ENCODE measurements at places on chromosomes 7 and 10.

- no peak for DNase-seq
Measured at GRCh38 chr7:68425377-68425776, 1172.9 kb upstream of the AUTS2 start.

DNA sequence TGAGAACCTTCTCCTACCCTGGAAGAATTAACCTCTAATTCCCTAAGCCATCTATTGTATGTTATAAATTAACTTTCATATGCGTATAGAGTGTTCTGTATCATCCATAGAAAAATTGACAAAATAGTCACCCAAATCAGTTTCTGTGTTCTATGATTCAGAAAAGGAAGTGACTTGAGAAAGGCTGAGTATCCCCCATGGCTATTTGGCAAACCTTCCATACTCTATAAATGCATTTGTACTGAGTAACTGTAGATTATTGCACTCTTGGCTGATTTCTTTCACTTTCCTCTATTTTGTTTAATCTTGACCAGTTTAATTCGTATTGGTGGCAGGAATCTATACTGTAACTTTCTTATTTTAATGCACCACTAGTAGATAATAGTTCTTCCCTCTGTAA is 182.2 kb downstream of the HTR7 start:
- no peak for DNase-seq

- peak; percentile 72 for DNase-seq
Measured at GRCh38 chr7:142568435-142569097, 180.7 kb upstream of the PRSS1 start.

DNA sequence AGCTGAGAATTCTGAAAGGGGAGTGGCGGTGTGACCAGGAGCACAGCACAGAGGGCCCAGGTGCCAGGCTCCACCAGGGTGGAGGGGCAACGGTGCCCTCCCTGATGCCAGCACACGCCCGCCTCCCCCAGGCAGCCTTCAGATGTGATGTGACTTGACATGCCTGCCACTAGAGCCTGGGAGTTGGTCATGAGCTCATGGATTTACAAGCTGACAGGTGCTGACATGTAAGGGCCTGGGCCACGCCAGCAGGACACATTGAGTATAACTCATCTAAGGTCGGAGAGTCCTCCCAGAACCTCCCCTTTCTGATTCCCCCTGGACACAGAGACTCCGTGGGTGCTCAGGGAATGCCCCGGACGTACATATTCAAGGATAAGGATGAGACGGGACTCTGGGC is 74.2 kb downstream of the LSM5 start:
- DNase-seq = no peak

DNA sequence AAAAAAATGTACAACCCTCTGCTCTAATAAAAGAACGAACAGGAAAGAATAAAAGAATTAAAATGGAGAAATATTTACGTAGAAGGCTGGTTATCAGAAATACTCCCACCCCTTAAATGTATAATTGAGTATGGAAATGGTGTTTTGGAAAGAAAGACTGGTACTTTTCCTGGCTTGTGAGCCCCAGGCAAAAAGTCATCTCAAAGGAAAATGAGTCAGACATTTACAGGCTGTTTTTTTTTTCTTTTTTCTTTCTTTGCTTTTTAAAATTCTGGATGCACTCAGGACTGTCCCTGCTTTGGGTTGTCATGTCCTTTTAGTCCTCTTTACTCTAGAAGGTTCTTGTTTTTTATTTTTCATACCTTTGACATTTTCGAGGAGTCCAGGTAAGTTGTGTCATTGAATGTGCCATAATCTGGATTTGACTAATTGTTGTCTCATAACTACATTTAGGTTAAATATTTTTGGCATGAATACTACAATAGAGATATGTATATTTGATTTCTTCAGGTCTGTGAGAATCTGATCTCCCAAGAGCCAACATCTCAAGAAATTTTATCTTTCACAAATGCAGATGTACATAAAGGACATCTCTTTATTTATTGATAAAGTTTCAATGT is 313.0 kb upstream of the GLI3 start:
- DNase-seq = no peak

DNA sequence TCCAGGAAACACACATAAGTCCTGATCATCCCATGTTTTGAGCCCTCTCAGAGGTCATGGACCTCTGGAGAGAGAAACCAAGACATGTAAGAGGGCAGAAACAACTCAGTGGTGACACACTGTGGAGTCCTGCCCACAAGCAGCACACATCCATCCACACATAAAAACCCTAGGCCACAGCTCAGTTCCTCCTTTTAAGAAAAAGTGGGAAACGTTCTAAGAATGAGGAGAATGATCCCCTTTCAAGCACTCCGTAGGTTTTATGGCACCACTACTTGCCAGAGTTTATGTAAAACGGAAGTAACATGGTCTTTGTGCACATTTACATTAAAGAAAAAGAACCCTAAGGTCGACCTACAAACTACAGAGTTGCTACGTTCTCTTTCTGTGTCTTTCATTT is 19.9 kb downstream of the ATAD1 start:
- no peak for DNase-seq

DNA sequence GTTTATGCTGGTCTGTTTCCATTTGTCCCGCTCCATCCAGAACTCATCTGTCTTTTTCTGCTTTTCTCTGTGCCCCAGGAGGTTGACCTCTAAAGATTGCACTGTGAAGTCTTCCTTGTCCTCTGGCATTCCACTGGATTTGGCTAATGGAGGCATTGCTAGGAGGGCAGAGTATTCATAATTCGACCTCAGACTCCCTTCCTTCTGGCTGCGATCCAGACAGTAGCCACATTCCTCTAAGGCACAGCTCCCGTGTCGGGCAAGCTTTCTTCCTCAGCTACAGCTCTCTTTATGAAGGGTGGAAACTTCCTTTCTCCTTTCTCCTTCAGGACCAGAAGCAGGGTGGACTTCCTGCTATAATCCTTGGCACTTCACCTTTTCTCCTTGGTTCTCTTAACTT is 175.9 kb downstream of the BAMBI start:
- DNase-seq = no peak

DNA sequence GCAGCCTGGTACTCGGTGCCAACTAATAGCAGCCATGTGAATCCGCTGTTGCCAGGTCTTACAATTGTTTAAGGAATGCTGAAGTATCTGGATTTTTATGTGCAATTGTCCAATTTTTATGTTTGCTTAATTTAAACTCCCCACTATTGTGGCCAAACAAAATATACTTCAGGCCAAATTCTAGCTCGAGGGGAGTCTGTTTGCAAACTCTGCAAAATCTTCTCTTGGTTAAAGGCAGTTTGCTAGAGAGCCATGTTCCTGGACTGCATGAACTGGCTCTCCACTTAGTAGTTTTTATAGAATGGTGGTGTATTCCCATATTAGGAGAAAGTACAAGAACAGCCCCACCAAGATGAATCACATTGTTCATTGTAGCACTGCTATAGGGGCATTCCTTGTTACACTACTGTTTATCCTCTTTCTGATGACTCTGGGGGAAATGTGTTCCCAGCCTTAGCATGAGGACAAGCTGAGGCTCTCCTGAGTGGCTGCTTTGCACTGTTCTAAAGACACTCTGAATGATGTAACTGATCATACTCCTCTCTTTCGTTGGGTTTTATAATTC is 178.0 kb upstream of the GLI3 start:
- no peak for DNase-seq

- no peak for DNase-seq
Measured at GRCh38 chr7:93262535-93262934, 30.4 kb downstream of the VPS50 start.

DNA sequence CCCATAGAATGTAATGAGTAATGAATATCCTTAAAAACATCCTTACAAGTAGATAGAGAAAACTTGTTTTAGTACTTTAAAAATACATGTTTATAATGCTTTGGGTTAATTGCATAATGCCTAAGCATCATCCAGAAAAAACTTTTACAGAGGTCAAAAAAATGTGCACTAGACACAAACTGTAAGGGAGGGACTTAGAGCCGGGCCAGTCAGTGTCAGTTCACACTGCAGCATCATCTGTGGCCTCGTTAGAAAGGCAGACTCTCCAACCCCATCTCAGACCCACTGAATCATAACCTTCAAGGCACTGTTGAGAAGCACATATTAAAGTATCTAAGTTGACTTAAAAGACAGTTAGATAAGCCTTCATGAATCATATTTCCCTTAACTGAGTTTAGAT is 230.1 kb upstream of the PRPS1L1 start:
- DNase-seq = peak; percentile 7

GRCh38 chr7:82413237-82413636 is 30.3 kb downstream of the CACNA2D1 start:
- DNase-seq = no peak

DNA sequence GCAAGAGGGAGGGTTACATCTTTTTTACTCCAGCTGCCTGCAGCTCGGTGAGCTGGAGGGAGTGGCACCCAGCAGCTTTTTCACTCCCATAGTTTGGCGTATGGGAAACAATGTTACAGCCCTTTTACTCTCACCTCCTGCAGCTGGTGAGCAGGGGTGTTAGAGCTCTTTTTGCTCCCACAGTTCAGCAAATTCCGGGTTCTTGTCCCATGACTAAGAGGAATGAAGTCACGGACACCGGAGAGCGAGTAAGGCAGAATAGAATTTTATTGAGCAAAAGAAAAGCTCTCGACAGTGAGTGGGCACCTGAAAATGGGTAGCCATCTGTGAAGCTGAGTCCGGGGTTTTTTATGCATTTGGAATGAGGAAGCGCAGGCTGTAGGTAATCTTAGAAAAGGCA is 446.6 kb downstream of the GFRA1 start:
- no peak for DNase-seq

GRCh38 chr10:78907551-78908211 is 161.1 kb upstream of the ZMIZ1 start:
- no peak for DNase-seq

DNA sequence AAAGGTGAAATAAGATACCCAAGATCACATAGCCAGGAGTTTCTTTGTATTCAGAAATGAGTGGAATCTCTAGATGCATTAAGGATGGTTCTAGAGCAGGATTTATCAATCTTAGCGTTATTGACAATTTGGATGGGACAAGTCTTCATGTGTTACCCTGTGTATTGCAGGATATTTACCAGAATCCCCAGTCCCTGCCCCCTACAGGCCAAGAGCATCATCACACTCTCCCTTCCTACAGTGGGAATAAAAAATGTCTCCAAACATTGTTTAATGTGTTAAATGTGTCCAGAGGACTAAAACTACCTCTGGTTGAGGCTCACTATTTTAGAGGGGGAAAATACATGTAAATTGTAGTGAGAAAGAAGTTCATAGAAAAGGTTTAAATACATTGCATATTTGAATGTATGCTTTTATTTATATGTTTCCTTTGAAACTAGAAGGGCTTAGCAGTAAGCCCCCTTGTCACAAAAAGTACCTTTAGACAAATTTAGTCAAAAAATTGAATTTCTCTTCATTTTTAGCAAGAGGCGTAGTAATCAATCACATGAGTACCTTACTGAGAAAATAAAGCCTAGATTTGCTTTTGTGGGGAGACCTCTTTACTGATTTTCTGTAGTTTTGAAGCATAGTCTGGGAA is 141.2 kb downstream of the MLLT10 start:
- no peak for DNase-seq

DNA sequence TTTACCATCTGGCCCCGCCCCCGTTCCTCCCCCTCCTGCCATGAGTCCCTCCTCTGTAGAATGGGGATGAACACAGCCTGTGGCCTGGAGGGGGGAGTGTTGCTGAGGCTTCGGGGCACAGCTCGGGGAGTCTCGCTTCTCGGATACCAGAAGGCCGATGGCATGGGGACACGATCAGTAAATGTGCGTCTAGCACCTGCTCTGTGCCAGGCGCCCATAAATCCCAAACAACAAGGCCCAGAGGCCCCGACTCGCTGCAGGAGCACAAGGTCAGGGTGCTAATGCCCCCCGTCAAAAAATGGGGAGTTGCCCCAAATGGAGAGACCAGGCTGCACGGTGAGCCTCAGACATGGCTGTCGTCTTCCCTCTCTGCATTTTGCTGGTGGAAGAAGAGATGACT is 40.7 kb downstream of the JAKMIP3 start:
- no peak for DNase-seq

GRCh38 chr7:16657656-16658279 is 11.8 kb downstream of the BZW2 start:
- DNase-seq = no peak

DNA sequence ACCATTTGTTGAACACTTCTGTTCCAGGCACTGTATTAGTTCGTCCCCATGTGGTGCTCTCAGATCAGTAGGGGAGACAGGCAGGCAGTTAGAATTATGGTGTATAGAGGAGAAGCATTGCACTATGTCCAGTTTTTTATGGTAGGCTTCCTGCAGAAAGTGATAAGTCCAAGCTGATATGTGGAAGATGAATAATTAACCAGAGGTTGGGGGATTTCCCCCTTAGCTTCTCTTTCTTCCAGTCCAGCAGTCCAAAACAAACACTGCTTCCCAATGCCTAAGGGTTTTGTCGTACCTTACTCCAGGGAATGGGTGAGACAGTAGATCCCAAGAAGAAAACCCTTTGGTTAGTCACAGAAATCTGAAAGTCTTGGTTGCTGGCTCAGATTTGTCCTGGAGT is 19.2 kb downstream of the HIF1AN start:
- no peak for DNase-seq

- DNase-seq = no peak
Measured at GRCh38 chr7:140005341-140005740, 57.4 kb downstream of the PARP12 start.

GRCh38 chr10:56178210-56178609 is 182.8 kb downstream of the ZWINT start:
- DNase-seq = no peak

DNA sequence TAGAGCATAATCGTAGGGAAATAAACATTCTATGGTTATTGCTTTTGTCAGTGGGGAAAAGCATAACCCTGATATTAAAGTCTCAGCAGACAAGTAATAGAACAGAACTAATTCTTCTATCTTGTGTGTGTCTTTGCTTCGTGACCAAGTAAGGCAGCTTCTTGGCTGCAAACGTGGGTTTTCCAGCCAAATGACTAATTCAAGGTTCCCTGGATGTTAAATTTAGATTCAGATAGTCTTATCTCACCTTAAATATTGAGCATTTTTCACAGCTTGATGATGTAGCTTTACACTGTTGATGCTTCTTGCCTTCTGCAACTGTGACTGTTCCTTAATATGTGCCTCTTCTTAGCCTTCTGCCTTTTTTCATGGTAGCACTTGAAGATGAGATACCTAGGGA is 113.0 kb downstream of the EXOC4 start:
- no peak for DNase-seq

GRCh38 chr7:22361795-22362194 is 4.8 kb upstream of the RAPGEF5 start:
- no peak for DNase-seq

- no peak for DNase-seq
Measured at GRCh38 chr7:1856888-1857441, 186.9 kb downstream of the ELFN1 start.

DNA sequence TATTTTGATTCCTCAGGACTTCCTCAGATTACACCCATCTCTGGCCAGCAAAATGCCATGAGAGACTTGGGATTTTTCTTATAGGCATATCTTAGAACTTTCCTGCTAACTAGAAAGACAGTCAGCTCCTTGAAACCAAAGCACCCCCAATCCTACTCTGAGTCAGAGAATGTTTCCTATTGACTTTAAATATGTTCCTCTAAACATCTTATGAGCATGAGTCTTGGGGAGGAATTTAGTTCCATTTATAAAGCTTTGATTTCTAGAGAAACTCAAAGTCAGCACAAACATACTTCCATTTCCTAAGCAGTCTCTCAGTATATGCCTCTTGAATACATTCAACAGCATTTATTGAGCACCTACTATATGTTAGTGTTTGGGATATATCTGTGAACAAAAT is 128.5 kb downstream of the INHBA start:
- no peak for DNase-seq

- DNase-seq = no peak
Measured at GRCh38 chr10:51001587-51001986, 72.7 kb upstream of the PRKG1 start.

GRCh38 chr10:983971-984655 is 4.1 kb upstream of the GTPBP4 start:
- DNase-seq = no peak

- DNase-seq = no peak
Measured at GRCh38 chr7:81140775-81141174, 221.9 kb upstream of the SEMA3C start.
